Right hindlimb (tissue), 1 donor: ENCODE measurements at places on chromosomes 11 and 22.
A peak's percentile ranks its signal among the peaks of the same experiment; 100 is the strongest.

- DNase-seq: no peak
These were observed 134.8 kb downstream of the C11orf58 start for GRCh38 chr11:16873289-16873688.

DNA sequence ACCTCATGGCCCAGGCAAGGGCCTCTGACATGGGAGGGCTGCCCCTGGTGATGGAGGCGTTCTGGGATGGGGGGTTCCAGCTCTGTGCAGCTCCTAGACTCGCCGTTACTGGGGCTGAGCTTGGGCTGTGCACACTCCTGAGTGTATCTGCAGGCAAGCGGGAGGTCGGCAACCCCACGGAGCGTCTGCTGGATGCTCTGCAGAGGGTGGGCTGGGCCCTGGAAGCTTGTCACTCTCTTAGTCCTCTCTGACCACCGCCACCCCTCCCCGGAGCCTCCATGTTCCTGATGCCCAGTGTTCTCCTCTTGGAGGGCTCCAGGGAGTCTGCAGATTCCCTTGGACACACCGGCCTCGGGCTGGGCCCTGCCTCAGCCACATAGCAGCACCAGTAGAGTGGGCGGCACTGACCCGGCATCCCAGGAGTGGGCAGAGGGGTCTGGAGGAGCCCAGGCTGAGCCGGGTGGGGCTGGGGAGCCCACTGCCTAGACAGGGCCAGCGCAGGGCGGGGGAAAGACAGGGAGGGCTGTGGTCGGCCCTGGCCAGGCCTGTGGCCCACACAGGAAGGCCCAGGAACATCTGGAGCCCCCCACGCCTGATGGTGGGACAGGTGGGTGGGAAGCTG is 20.6 kb upstream of the MUC5B start:
- peak; percentile 20 for DNase-seq

DNA sequence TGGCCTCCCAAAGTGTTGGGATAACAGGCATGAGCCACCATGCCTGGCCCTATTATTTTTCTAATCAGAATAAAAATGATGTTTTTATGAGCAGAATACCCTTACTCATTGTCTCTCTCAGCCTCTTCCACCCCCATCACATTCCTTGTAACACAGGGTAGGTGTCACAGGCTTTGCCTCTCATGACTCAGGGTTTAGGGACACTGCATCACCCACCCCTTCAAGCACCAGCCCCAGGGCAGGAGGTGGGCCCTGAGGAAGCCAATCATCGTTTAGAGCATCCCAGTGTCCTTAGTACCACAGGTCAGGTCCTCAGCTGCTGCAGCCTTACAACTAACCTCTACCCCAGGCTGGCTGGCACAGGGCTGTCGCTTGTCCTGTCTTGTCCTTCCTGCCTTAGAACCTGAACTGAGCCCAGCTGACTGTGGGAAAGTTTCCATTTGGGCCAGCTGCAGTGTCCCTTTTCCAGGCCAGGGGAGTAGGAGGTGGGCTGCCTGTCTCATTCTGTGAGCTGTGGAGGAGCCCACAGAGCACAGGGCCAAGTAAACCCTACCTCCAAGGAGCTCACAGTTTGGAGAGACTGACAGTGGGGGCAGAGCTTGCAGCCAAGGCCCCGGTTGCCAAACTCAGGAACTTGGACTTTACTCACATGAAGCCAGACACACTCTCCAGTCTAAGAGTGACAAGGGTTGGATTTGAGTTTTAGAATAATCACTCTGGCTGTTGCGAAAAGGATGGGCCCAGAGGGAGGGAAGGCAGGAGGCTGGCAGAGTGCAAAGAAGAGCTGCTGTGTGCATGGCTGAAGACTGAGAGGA is 19.5 kb upstream of the UVRAG start:
- DNase-seq: no peak

GRCh38 chr11:104881117-104881794 is 17.0 kb downstream of the CASP12 start:
- DNase-seq: no peak

GRCh38 chr22:20748731-20749428 is 25.0 kb upstream of the SERPIND1 start:
- DNase-seq: no peak

- DNase-seq: no peak
These were observed 62.6 kb downstream of the TRAF6 start for GRCh38 chr11:36447514-36447913.

DNA sequence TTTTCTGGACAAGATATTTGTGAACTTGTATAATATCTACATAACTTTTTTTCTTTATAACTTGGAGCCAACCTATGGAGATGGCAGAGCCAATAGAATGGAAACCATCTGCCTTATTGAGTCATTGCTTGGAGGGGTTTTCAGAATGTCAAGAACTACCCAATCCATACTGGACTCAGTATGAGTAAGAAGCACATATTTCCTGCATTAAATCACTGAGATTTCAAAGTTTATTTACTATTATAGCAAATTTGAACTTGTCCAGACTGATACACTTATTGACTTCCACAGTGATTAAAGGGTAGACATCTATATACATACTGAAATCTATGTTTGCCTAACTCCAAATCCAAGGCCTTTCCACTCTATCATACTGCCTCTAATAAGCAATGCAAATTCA is 704.0 kb downstream of the KCNA4 start:
- no peak for DNase-seq

- DNase-seq: no peak
These were observed 1.9 kb downstream of the RDX start for GRCh38 chr11:110294509-110294908.
